DMS79 treated with DMSO at 0.1 percent for 48 hours (cell line): ENCODE measurements at places on chromosomes 2 and 18.
A peak's percentile ranks its signal among the peaks of the same experiment; 100 is the strongest.

- DNase-seq: no peak
Measured at GRCh38 chr18:61838521-61838920, 54.3 kb downstream of the RNF152 start.

DNA sequence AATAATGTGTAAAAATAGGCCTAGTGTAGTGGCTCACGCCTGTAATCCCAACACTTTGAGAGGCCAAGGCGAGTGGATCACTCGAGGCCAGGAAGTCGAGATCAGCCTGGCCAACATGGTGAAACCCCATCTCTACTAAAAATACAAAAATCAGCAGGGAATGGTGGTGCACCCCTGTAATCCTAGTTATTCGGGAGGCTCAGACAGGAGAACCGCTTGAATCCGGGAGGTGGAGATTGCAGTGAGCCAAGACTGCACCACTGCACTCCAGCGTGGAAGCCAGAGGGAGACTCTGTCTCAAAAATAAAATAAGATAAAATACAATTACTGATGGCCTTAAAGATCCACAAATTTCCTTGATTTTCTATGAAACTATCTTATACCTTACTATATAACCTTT is 3.8 kb downstream of the ATF2 start:
- no peak for DNase-seq

GRCh38 chr2:203694191-203694590 is 12.2 kb upstream of the CD28 start:
- no peak for DNase-seq

DNA sequence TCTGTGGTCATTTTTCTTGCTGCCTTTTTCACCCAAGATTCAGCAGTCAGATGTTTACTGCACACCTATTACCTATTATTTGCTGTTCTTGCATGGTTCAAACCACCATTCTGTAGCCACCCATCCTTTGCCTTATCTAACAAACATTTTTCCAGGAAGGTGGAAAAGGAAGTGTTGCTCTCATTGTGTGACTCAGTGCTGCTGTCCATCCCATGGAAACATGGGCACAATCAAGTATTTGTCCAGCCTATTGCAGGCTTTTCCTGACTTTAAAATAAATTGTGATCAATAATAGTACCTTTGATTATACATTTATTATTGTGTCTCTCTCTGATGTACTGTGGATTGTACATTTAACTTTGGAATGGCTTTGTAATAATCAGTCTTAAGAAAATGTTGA is 53.2 kb downstream of the USP14 start:
- no peak for DNase-seq

DNA sequence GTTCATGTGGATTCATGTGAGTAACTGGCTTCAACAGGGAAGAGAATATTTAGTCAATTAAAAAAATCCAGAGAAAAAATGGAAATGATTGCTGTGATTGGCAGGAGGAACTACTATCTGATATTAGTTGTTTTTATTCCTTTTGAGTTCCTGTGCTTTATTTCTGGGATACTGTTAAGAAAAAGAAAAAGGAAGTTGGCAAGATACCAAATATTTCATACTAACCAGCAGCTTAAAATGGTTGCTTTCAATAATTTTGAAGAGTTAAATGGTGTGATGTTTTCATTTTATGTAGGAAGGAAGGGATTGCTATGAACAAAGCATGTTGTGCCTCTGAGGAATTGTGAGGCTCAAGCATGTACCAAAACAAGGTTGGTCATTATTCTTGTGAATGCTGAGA is 8.1 kb upstream of the MTX2 start:
- no peak for DNase-seq

GRCh38 chr2:99106913-99107312 is 34.6 kb upstream of the C2orf15 start:
- DNase-seq: no peak

- no peak for DNase-seq
Measured at GRCh38 chr2:63051795-63052333, 1.2 kb downstream of the OTX1 start.

GRCh38 chr2:226910384-226910783 is 74.5 kb downstream of the RHBDD1 start:
- no peak for DNase-seq

DNA sequence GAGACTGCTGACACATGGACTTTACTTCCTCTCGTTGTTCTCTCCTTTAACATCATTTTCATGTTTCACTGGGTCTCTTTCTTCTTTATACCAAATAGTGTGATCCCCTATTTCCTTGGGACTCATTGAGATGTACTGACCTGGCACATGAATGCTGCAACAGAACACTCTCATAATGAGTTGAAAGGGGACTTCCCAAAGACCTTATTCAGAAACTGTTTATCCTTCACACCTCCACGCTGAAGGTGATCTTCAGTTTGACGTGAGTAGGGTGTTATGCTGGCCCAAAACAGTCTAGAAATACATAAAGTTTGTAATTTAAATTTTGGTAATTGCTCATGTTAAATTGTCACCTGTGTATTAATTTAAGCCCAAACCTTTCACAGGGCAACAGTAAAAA is 1096.8 kb upstream of the GYPC start:
- no peak for DNase-seq

DNA sequence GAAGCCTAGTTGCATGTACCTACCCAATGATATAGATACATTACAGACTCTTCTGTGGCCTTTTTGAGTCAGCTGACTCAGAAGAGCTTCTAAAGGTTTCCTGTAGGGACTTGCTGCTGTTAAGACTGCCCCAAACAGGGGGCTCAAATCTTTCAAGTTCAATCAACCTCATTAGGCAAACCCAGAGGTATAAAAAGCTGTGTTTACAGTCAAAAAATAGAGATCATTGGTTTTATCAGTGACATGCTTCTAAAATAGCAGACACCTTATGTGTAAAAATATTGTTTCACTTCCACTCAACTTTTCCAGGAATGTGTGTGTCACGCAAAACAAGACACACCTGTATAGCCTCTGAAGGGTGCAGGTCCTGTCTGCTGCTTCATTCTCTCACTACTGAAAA is 624.3 kb upstream of the FANCL start:
- no peak for DNase-seq

GRCh38 chr2:76958749-76959148 is 563.4 kb downstream of the LRRTM4 start:
- no peak for DNase-seq

DNA sequence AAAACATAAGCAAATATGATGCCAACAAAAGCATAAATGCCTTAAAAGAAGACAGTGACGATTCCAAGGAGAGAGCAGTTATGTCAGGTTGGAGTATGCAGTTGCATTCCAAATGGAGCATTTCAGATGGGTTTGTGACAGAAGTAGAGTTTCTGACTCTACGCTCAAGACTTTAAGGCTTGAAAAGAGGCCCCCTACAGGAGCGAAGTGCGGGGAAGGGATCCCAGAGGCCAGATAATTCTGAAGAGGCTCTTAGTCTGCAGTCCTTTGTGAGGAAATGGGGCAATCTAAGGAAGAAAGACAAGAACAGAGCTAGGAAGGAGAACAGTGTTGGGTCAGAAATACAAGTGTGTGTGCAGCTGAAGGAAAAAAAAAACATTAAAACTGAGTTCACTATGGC is 95.5 kb downstream of the ZNF521 start:
- no peak for DNase-seq

GRCh38 chr2:235413064-235413463 is 80.8 kb upstream of the AGAP1 start:
- DNase-seq: no peak

- no peak for DNase-seq
Measured at GRCh38 chr2:150090031-150090430, 397.4 kb downstream of the RND3 start.

DNA sequence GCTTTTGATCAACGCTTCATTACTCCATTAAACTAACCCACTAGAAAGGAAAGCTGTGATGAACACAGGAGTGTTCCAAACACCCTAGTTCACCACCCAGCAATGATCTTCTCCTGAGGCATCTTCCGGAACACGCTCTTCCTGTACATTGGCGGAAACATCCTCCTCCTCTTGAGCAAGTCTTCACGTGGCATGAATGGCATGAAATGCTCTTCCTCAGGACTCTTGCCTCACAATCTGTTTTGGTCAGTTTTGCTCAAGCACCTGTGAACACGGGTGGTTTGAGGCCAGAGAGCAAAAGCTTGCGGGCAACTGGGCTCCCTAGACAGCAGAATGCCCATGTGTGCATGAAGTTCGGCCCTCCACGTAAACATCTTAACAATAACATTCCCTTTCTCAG is 734.2 kb upstream of the SALL3 start:
- no peak for DNase-seq

GRCh38 chr2:23593752-23594459 is 208.9 kb downstream of the KLHL29 start:
- DNase-seq: no peak

- peak; percentile 37 for DNase-seq
Measured at GRCh38 chr2:221518201-221518934, 53.7 kb downstream of the EPHA4 start.

DNA sequence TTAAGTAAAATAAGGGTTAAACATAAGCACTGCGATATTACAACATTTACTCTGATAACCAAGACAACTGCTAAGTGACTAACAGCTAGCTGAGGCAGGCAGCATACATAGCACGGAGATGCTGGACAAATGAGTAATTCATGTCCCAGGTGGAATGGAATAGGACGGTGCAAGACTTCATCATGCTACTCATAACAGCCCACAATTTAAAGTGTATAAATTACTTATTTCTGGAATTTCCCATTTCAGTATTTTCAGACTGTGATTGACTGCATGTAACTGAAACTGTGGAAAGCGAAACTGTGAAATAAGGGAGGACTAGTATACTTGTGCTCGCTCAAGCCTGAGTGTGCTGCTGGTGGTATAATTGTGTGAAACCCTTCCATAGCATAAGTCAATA is 12.9 kb downstream of the IER3IP1 start:
- no peak for DNase-seq

DNA sequence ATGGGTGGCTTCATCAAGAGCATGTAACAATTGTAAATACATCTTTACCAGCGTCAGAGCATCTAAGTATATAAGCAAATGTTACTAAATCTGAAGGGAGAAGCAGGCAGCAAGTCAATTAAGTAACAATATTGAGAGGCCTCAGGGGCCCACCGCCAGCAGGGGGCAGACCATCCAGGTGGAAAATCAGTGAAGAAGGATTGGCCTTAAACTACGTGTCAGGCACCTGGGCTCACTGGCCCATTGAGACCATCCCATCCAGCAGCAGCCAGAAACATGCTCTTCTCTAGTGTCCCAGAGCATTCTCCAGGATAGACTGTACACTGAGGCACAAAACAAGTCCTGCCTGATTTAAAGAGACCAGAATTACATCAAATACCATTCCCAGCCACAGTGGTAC is 96.2 kb upstream of the SNTG2 start:
- DNase-seq: no peak

DNA sequence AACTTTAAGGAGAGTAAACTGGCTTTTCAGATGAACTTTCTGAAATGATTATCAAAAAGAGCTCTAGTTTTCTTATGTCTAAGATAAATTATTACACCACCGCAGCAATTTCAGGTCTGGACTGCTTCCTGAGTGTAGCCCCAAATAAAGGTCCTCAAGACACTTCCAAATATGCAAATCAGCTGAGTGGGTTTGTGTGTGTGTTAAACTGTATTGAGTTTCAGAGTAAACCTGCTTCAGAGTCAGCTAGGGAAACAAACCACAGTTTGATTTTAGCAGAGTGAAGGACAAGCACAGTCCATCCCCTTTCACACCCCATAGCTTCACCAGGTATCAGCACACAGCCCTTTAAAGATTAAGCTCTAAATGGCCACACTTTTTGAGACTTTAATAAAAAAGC is 168.7 kb downstream of the NRXN1 start:
- peak; percentile 39 for DNase-seq

DNA sequence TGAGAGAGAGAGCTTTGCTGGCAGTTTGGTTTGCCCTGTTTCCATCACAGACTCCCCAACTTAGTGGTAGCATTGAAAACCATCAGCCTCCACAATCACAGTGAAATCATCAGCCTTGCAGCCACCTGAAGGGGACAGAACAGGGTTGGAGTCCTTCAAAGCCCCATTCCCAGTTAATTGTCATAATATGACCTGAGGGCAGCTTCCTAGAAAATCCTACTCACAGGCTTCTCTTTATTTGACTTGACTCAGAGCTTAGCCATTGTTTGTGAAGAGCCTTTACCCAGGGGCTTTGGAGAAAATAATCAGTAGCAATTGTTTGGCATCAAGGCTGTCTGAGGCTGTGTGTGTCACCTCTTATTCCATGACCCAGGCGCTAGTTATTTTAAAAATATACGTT is 308.7 kb downstream of the CBLN2 start:
- DNase-seq: no peak

DNA sequence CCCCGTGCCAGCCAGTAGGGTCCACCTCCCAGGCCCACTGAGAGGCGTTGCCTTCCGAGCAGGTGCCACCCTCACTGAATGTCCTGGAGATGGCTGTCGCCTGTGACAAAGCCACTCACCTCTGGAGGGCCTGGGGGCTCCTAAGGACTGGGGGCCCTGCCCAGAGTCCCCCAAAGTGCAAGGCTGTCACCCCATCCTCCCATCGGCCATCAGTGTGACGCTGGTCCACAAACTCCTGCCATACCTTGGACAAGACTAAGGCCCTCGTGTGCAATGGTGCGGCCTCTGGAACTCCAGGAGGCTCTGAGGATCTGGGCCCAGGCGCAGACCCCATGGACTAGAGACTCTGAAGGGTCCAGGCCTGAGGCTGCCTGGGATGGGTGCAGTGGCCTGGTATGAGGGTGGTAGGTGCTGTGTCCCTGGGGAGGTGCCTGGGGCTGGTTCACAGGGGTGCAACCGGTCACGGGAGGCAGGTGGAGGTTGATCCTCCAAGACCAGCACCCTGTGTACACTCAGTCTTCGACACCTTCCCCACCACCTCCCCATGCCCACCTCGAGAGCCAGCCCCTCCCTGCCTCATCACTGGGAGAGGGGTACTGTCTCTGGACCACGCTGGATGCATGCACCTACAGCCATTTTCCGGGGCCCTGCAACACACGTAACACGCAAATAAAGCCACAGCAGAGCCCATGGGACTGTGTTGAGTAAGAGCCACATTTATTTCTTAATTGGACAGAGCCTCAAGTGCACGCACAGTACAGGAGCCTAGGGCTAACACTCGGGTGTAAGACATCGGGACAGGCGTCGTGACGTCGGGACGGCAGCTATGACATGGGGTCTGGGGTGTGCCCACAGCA is 21.6 kb downstream of the AQP12A start:
- DNase-seq: no peak

- no peak for DNase-seq
Measured at GRCh38 chr2:29309090-29310029, 194.1 kb downstream of the CLIP4 start.

- DNase-seq: no peak
Measured at GRCh38 chr18:12478269-12479047, 70.7 kb downstream of the PRELID3A start.

DNA sequence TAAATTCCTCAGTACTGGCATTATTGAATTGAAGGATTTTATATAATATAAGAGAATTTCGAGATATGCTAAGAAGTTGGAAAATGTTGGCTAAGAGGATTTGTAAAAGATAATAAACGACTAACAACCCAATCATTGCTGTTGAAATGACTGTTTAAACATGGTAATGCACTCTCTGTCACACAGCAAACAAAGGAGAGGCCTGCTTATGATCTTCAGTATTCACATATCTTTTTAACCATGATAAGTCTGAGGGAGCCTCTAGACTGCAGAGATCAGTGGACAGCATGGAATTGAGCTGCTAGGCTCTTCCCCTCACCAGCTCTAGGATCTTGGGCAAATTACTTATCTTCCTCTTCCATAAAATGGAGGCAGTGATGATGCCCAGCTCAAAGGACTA is 2.7 kb downstream of the KCTD18 start:
- no peak for DNase-seq
